Esophagus squamous epithelium (tissue), 5 donors: ENCODE measurements at places on chromosomes 6 and 20.

GRCh38 chr6:124234801-124235200 is 431.1 kb downstream of the NKAIN2 start:
- no peak for DNase-seq

- no peak for DNase-seq
These were observed 1284.4 kb upstream of the ADGRB3 start for GRCh38 chr6:67350729-67351128.

GRCh38 chr6:105326216-105326615 is 76.7 kb downstream of the PREP start:
- no peak for DNase-seq

DNA sequence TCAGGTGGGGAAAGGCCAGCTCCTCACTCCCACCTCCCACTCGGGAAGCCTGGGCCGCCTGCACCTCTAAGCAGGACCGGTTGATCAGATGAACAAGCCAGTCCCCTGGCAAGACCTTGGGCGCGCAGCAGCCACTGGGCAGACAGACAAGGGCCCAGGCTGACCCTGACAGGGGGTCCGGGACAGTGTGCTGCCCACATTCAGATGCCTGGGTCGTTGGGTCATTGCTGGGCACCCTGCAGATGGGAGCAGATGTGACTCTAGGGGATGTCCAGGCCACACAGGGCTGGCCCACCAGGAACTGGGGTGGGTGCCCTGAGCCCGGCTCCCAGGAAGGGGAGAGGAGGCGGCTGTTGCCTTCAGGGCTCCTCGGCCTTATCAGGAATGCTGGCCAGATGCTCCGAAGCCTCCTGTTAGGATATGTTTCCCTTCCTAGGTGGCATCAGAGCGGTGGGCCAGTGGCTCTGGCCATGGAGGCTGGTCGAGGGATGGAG is 17.3 kb upstream of the FRMD1 start:
- DNase-seq, result no peak

DNA sequence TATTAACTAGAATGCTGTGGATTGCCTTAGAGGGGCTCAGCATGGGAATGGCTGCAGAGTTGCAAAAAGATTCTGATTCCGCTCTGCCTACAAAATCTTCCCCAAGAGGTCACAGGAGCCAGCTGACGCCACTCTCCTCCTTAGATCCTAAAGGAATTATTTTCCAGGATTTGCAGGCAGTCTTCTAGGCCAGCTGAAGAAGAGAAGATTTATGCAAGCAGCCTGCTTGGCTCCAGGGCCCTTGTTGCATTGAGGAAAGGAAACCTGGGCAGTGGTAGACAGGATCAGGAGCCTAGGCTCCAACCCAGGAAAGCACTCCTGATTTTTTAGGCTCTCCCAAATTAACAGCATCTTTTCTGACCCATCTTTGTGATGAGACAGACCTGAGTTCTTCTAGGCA is 245.8 kb downstream of the PKHD1 start:
- no peak for DNase-seq

GRCh38 chr6:137910424-137910834 is 43.4 kb downstream of the TNFAIP3 start:
- no peak for DNase-seq

DNA sequence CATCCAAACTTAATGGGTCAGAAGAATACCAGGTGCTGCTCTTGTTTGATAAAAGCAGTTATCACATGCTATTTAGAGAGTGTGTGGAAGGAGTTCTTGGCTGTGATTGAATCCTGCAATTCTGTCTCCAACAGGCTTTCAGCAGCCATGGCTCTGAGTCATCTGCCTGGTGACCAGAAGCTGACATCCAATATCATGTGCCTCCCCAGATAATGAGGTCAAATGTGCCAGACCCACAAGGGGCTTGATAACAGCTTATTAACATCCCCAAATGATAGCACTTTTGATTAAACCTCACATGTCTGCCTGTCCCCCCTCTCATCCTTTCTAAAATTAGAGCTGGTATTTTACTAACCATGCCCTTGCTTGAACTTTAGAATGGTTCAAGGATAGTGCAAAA is 175.7 kb upstream of the PLN start:
- no peak for DNase-seq

- DNase-seq, result no peak
These were observed 155.2 kb upstream of the VGLL2 start for GRCh38 chr6:117110146-117110545.

- DNase-seq, result no peak
These were observed 109.5 kb downstream of the SNX5 start for GRCh38 chr20:17859002-17859615.

GRCh38 chr6:105609375-105609991 is 206.6 kb upstream of the PREP start:
- DNase-seq, result no peak

DNA sequence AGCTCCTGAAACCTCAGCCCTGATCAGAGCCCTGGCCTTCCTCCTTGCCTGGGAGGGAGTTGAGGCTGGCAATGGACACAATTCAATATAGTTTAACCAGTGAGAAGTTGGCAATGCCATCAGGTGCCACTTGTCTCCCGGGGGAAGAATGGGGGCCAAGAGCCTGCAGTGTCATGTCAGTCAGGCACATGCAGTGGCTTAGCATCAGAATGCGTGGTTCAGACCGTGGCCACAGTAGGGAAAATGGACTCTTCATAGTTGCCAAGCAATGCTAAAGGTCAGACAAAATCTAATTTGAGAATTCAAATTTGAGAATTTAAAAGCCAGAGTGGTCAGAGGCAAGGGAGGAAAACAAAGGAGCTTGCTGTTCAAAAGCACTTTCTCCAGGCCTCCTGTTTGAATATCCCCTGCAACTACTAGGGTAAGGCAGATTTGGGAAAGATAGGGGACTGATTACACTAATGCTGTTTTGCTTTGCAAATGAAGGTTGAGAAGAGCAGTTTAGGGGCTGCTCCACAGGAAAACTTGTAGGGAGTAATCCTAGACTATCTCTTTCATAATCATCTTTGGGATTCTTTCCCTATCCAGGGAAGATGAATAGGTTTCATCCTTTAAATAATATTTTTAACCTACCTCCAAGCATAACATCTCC is 33.1 kb upstream of the CLIC5 start:
- no peak for DNase-seq

GRCh38 chr6:170111141-170111664 is 179.7 kb downstream of the DLL1 start:
- DNase-seq, result no peak

GRCh38 chr6:42066156-42066675 is 15.9 kb downstream of the TAF8 start:
- no peak for DNase-seq

- no peak for DNase-seq
These were observed 39.8 kb downstream of the SNX5 start for GRCh38 chr20:17928633-17929311.

GRCh38 chr6:169183233-169183632 is 70.4 kb downstream of the THBS2 start:
- no peak for DNase-seq

- DNase-seq, result peak; percentile 27
These were observed 353 bp downstream of the TRAM2 start for GRCh38 chr6:52576392-52577021.

GRCh38 chr6:53045891-53046673 is 19.1 kb upstream of the FBXO9 start:
- DNase-seq, result no peak

GRCh38 chr6:75130784-75131183 is 75.1 kb downstream of the COL12A1 start:
- no peak for DNase-seq

DNA sequence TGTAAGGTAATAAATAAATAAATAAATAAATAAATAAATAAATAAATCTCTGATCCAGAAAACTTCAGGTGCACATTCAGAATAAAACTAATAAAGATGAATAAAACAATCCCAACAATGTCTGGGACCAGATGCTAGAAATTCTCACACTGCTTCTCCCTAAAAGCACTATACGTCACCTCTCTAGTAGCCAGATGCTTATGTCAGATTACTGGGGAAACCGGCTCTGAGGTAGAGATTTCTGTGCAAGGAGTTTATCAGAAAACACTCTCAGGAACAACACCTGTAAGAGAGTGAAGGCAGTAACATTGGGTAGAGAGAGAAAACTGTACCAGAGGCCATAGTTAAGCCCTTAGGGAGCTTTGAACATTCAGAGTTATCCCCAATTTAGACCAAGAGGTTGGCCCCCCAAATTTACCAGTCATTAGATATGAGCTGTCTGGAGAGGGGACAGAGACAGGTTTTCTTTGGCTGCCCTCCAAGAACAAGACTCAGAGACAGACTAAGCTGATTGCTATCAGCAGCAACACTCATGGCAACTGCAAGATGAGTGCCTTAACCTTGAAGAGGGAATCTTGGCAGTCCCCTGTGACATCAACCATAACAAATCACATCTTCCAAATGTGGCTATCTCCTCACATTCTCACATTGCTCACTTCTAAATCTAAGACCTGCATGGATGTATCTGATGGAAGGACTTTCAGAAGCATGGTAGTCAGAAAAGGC is 151.2 kb upstream of the BMP5 start:
- no peak for DNase-seq

- DNase-seq, result no peak
These were observed 13.4 kb upstream of the THEMIS start for GRCh38 chr6:127914240-127914639.

DNA sequence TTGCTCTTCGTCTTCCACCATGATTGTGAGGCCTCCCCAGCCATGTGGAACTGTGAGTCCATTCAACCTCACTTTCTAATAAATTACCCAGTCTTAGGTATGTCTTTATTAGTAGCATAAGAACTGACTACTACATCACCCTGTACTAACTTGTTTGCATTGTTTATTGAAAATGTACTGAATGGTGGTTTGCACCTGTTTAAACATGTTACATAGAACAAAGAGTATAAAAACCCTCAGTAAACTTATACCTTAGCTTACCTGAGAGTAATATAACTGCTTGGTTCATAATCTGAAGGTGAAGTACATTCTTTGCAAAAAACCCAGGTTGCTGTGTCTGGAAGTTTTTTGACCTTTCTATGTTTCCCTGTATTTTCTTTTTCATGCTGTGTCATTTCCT is 777.8 kb downstream of the TBC1D32 start:
- DNase-seq, result no peak

- DNase-seq, result no peak
These were observed 179.8 kb upstream of the RIMS1 start for GRCh38 chr6:71706523-71706922.

DNA sequence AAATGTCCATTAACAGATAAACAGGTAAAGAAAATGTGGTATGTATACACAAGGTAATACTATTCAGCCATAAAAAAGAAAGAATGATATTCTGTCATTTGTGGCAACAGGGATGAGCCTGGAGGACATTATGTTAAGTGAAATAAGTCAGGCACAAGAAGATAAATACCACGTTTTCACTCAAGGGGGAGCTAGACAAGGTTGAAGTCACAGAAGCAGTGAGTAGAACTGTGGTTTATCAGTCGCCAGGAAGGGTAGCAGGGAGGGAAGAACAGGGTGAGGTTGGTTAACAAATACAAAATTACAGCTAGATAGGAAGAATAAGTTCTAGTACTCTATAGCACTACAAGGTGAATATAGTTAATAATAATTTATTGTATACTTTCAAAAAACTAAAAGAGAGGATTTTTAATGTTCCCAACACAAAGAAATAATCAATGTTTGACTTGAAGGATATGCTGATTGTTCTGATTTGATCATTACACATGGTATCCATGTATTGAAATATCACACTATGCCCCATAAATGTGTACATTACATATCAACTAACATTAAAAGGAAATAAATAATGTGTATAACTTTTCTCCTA is 21.1 kb downstream of the RTN4IP1 start:
- DNase-seq, result no peak

GRCh38 chr6:44388135-44388487 is 605 bp downstream of the CDC5L start:
- DNase-seq, result no peak

DNA sequence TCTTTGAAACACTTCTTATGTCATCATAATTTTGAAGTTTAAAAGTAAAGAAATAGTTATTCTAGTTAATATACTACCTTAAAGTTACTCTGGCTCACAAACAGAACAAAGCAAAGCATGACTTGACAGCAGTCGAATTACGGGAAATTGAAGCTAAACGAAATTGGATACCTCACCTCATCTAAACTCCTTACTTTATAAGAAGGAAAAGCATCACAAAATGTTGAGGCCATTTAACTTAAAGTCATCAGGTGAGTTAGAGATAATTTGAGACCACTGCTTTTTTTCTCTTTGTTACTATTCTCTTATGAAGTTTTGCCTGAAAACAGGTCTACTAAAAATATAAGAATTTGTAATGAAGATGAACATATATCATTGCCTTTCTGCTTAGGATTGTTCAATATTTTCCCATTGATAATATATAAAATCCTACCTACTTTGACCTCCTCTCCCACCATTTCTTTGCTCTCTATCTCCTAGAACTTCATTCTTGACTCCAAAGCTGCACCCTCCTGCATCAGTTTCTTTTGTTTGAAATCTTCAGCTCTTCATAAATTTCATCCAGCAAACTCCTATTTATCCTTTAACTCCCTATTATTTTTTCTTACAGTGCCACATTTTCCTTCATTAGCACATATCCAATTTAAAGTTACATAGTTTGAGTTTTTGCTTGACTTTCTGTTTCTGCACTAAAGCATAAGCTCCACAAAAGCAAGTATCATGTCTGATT is 510.7 kb upstream of the ZNF337 start:
- DNase-seq, result no peak

DNA sequence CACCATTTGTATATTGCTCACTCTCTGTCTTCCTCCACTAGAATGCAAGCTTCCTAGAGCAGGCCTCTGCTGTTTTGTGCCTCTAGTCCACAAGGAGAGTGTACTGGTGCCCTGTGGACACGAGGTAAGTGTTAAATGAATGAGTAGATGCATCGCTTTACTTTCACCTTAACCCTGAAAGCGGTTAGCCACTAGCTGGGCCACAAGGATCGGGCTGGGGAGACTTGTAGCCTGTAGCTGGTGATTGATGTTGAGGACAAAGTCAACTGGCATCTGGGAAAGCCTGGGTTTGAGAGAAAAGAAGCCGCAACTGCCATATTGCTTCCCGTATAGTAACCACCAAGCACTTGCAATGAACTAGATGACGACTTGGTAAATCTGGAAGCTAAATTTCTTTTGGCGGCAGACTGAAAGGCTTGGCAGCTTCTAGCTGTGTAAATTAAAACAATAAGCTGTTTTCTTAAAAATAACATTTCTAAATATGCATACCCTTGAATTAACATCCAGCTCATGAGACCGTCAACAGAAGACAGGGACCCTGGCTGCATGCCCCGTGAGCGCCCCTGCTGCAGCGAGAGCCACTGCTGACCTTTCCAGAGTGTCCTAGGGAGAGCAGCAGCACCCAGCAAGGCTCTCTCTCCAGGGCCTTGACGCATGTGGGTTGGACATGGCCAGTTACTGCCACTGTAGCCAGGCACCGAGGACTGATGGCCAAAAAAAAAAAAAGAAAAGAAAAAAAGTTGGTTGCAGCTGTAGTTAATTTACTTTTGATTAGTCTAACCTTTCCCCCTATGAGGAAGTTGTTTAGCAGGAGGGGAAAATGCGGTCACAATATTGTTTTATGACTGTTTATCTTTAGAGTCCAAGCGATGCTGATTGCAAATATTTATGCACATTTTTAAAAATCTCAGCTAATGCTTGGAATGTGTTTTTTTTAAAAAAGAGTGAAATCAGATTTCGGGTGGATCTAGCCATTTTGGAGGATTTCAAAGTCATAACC is 315.1 kb downstream of the TFAP2C start:
- DNase-seq, result no peak
